Fibroblast of skin of abdomen (primary cell): ENCODE measurements at places on chromosomes 12 and 14.
A peak's percentile ranks its signal among the peaks of the same experiment; 100 is the strongest.

DNA sequence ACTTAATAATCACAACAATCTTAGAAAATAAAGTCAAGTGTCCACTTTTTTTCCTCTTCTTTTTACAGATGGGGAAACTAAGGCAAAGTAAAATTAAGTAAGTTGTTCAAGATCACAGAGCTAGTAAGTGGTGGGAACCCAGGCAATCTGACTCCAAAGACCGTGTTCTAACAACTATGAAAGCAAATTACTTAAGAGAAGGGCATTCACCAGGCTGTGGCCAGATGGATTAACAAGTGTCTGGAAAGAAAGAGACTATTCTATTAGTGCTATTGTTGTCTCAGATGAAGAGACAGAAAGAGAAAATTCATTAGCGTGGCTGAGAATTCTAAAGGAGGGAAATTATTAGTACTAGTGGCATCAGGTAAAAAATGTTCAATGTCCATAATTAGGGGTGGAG lies 48.5 kb downstream of the FGD6 start:
- DNase-seq: no peak

DNA sequence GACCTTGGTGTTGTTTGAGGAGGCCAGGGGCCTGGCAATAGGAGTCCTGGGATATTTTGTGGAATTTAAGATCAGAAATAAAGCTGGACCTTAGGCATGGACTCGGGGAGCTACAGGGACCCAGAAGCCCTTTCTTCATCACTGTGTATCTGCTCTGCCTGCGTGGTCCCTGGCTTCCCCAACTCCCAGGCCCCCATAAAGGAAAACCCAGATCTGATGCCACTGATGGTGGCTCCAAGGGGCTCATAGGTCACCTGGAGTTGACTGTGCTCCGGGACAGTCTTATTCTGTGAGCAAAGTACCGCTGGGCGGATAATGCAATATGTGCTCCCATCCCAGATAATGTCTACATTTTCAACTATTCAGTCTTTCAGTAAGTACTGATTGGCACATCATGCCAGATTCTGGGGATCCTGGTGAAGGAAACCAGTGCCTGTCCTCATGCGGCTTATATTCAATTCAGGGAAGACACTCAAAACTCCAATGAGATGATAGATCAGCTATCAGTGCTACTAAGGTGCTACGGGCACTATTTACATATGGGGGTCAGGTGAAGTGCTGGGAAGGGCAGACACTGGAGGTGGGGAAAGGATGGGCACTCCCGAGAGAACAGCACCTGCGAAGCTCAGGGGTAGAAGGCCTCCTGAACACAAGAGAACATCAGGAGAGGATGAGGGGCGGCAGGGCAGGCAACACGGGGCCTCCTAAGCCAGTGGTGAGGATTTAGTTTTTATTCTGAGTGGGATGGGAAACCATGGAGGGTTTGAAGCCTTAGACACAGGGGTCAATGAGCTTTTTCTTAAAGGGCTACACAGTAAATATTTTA lies 5.5 kb upstream of the SELPLG start:
- no peak for DNase-seq

DNA sequence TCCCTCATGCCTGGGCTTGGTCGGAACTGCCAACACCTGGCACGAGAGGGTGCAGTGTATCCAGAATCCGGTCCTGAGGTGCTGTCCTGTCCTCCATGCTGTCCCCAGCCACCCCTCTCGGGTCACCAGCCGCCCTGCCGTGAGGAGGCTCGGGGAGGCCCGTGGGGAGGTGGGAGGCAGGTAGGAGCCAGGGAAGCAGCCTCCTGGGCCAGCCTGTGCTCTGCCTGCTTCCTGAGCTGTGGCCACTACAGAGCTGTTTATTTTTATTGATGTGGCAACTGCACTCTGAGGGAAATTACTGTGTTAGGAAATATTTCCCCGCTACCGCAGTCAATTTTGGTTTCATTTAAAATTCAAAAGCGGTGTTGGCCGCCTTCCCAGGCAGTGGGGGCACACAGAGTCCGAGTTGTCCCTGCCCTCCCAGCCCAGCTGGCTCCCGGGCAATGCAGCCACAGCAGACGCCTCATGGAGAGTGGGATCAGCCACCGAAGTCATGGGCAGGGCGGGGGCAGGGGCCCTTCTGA lies 18.3 kb downstream of the NOC4L start:
- DNase-seq: peak; percentile 63

DNA sequence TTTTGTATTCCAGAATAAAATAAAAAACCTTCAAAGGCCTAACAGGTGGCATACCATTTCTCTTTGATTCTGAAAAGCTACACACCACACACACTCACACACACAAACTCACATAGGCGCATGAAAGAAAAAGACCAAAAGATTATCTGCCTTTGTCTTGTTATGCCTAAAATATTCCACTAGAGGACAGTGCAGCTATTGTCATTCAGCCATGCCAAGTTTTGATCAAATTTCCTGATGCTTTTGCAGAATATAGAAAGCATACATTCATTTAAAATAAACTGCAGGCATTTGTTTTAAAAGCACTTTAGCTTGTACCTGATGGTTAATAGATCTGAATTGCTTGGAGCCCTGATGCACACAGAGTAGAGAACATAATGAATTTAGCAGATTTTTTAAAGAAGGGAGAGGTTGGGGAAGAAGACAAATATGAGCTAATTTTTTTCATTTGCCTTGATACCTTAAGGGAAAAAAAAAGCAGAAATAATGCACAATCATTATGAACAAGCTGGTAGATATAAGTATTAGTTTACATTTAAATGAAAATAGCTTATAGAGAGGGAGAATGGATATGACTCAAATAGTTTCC lies 1766.9 kb upstream of the SEL1L start:
- DNase-seq: peak; percentile 44

- DNase-seq: no peak
Measured at GRCh38 chr14:24282736-24283135, 11.3 kb upstream of the RABGGTA start.

DNA sequence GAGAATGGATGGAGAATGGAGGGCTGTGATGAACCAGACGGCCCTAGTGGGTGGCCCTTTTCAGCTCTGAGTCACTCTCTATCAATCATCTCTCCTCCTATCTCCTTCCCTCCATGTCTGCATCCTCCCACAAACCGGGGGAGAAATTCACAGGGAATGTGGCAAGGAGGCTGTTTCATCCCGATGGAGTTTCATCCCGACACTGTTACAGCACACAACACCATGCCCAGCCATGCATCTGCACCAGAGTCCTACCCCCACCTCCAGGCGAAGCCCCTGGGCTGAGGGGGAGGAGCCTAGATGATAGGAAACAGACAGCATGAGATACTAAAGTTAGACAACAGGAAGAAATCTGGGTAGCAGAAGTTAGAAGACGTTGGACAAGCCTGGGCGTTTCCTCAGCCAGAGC lies 20.8 kb downstream of the SLC8B1 start:
- DNase-seq: peak; percentile 74
